ENCODE measurements at places on chromosomes 1 and 21.

DNA sequence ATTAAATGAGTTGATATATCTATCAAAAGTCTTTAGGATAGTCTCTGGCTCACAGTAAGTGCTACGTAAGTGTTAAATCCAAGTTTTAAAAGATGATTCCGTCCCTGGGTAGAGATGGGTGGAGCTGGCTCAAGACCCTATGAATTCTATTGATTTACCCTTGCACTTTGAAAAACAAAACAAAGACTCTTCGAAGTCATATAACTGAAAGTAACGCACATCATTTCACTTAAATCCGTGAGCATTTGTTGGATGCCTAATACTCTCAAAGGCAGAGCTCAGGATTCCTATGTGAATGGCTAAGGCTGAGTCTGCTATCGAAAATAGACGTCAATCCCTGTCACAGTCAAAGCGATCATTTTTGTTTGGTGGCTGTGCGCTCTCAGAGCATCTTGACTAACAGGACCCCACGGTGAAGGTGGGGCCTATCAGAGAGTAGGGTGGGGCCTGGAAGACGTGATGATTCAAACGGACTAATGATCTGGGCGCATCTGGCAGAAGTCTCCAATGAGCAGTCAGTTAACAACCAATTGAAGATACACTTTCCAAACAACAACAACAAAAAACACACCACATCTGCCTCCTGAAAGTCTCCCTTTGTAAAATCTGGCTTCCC lies 1.2 kb upstream of the NUCKS1 start:
- no peak for DNase-seq

- DNase-seq: no peak
Observed at GRCh38 chr1:18282851-18283600, 175.4 kb downstream of the IGSF21 start.

DNA sequence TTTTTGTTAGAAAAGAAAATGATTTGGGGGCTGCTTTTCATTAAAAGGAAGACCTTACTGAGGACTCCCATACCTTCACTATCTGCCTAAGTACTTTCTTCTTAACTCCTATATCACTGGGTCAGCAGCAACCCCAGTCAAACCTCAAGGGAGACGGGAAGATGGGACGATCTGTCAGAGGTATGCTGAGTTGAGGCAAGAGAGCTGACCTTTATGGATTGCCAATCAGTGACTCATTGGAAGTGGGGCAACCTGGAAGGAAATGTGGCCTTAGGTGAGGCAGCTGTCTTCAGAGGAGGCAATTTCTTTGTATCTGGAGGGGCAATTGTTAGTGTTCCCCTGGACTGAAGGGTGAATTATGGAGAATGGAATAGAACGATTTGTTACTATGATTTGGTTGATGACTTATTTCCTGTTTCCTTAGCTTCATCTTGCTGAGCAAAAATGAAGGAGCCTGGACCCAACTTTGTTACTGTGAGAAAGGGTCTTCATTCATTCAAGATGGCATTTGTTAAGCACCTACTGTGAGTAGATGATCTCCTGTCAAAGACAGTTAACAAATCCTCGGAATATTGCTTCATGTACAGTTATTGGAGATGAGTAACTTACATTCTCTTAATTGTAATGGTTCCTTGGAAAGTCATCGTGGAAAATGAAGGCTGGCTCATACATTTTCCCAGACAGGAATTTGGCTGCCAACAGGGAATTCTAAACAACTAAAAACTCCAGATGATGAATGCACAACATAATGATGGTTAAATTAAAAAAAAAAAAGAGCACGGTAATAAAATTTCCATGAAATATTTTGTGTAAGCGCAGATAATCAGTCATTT lies 134.7 kb upstream of the KCNJ15 start:
- no peak for DNase-seq

DNA sequence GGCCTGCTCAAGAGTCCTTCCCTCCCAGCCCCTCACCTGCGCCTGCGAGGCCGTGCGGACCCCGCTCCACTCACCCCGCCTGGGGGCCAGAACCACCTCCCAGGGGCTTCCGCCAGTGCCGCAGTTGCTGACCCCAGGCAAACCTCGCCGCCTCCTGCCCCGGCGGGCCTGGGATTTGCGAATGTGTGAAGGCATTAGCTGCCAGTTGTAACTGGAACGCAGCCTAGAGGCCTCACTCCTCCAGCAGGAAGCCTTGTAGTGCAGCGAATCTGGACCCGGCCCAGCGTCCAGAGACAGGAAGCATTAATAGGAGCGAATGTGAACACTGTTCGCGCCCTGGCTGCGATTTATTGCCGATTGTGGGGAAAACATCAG lies 140.9 kb upstream of the ARHGEF16 start:
- no peak for DNase-seq

DNA sequence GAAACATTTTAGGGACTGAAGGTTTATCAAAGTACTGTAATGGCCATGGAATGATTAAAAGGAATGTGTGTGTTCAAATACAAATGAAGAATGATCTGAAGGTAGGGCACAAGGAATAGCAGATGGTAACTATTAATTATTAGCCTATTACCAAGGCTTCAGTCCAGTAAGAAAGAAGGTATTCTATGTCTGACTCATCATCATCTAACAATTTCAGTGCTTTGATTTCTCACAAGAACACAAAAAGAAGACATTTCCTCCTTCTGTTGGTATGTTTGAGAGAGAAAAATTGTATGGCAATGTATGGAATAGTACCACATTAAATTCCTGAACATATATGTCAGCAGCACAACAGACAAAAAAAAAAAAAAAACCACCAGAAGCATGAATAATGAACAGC lies 57.5 kb downstream of the TYW3 start:
- DNase-seq: no peak

DNA sequence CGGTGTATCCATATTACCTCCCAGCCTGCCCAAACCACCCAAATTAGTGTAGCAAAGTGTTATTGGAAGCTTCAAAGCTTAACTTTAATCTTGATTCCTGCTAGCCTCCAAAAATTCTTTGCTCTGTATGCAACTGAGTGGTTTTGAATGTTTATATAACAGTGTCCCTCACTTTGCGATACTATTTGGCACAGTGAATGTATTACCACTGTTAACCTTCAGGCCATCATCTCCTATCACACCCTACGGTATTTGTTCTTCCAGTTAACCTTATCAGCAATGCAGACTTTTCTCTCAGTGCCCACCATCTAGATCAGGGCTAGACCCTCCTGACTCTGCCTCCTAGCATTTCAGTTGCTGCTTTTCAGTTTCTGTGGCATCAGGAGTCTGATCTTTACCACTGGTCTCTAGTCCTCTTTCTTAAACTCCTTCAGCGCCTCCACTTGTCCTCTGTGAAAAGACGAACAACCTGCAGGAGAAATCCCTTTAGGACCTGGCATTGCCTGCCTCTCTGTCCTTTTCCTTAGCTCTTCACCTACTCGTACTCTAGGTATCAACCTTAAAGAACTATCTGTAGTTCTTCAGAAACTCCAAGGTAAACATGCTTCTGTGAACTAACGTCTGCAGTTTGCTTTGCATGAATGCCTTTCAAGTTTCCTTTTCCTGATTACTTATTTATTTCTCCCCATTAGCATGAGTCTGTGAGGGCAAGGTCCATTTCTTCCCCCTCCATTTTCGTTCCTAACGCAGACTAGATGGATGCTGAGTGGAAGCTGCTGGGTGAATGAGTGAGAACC lies 71.7 kb downstream of the SNX7 start:
- no peak for DNase-seq

- DNase-seq: no peak
Observed at GRCh38 chr1:186139701-186140100, 235.4 kb downstream of the TPR start.

- DNase-seq: peak; percentile 4
Observed at GRCh38 chr1:147598621-147599361, 57.5 kb downstream of the BCL9 start.

DNA sequence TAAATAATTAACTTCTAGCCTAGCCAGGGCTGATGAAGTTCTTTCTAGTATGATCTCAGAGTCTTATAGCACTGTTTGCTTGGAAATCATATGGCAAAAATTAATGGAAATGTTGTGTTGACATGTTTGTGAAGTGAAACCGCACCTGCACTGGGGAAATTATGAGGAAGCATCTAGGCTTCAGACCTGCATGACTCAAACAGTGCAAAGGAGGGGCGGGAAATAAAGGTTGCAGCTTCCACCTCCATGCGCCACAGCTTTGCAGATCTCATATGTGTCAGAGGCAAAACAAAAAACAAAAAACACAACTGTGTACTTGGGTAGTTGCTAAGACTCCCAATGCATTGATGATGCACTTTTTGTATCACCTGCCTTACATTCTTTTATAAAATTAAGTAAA lies 1080.6 kb downstream of the PLA2G4A start:
- no peak for DNase-seq

GRCh38 chr1:156083800-156084790 lies 1.8 kb upstream of the MEX3A start:
- no peak for DNase-seq

DNA sequence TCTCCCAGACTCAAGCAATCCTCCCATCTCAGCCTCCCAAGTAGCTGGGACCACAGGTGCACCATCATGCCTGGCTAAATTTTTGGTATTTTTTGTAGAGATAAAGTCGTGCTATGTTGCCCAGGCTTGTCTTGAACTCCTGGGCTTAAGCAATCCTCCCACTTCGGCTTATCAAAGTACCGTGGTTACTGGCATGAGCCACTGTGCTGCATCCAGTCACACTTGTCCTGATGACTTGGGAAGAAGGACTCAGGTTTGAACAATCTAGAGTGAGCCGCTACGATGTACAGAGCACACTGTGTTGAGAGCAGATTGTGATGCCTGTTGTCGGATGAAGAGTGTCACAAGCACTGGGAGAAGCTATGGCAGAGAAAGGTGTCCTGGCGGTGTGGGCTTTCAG lies 27.2 kb downstream of the RNF187 start:
- DNase-seq: no peak

DNA sequence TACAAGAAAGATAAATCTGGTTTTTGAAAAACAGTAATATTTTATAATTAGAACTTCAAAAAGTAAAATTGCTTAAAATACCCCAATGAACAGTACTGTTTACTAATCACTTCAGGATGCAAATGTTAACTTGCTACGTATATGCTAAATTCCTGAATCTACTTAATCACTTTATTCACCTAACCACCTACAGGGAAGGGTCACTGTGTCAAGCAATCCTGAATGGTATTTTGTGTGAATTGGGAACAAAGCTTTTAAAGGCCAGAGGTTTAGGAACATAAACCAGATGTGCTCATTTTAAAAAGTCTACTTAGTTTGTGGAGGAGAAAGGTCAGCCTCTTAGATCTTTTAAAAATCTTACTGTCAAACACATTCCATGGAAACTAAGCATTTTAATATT lies 1143.0 kb upstream of the ADGRL2 start:
- DNase-seq: no peak

DNA sequence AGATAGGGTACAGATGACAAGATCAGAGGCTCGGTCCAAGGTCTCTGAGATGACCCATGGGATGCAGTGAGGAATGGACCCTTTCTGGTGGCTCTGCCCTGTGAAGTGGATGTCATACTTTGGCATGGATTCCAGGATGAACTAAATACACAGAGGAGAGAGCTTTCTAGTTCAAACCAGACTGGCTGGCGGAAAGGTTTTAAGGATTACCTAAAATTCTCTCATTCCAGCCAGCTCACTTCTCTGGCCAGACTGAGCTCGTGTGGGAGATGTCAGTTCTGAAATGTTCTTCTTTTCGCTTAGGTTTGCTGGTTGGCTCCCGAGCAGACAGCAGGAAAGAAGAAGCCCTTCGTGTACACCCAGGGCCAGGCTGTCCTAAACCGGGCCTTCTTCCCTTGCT lies 6.2 kb downstream of the RNPEP start:
- DNase-seq: no peak

DNA sequence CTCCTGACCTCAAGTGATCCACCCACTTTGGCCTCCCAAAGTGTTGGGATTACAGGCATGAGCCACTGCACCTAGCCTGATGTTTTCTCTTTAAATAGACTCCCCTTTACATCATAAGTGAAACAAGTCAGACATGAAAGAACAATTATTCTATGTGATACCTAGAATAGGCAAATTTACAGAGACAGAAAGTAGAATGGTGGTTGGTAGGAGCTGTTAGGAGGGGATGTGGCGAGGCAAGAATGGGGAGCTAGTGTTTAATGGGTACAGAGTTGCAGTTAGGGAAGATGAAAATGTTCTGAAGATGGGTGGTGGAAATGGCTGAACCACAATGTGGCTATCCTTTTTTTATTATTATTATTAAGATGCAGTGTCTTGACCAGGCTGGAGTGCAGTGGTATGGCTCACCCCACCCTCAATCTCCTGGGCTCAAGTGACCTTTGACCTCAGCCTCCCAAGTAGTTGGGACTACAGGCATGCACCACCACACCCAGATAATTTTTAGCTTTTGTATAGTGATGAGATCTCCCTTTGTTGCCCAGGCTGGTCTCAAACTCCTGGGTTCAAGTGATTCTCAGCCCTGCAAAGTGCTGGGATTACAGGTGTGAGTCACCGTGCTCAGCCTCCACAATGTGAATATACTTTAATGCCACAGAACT lies 28.4 kb downstream of the ELF3 start:
- DNase-seq: no peak

DNA sequence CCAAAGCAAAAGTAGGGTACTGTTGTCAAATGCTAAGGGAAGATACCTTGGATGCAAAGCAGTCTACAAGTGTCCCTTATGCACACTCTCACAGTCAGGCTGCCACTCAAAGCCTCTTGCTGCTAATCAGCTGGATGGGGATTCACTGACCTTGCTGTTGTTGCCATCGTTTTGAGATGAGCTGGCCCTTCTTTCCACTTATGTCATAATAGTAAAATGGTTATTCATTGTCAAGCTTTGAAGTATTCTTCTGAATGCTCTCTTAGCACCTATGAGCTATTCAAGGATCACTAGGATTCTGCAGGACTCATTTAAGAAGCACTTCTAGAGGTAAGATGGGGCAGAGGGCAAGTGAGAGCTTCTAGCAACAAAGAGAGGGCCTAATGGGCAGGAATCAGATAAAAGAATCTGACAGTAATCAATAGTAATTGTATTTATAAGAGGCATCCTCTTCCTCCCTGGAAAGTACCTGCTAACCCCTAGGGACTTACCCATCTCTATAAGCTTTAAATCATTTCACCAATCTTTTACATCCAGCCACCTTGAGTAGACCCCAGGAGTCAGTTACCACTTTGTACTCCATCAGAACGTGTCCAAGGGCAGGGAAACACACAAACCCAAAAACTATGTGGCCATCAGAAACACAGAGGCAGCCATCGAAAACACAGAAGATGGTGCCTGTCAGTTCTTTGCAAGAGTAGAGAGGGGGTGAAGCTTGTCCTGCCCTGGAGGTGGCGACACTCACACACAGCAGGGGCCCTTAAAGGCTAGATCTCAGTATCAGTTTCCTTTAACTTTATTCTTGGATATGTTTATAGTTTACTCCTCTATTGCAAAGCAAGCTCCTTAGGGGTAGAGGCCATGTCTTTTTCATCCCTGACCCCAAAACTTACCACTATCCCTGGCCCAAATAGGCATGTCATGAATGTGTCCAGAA lies 103.7 kb upstream of the NFIA start:
- no peak for DNase-seq

Data from stimulated activated CD8-positive, alpha-beta memory T cell treated with anti-CD3 and anti-CD28 coated beads, Interleukin-15, amount 100 ng/mL, for 1 hour (primary cell).